ENCODE measurements at places on chromosomes 5 and 9. TPM values are rescaled to one million over a fixed set of nuclear protein-coding genes. Genes with fewer than 3 reads are reported as not detected.

The POLR3G gene
- 7.0 TPM for total RNA-seq

The PFN3 gene
- 1.1 TPM for total RNA-seq

The TAS2R1 gene
- total RNA-seq: not detected

The INIP gene
- 16.2 TPM for total RNA-seq

The DMRT2 gene
- 1.6 TPM for total RNA-seq

The FRRS1L gene
- total RNA-seq: not detected

The SLC6A7 gene
- not detected for total RNA-seq

The ADAMTS2 gene
- 39.7 TPM for total RNA-seq

The DDX4 gene
- total RNA-seq: not detected

The CDKN2A gene
- 24.0 TPM for total RNA-seq

The CSF1R gene
- not detected for total RNA-seq

The RELL2 gene
- 3.3 TPM for total RNA-seq

The PAX5 gene
- not detected for total RNA-seq

The GPX8 gene
- 85.6 TPM for total RNA-seq

The FCN1 gene
- not detected for total RNA-seq

The PCDHAC1 gene
- total RNA-seq: not detected

The CER1 gene
- total RNA-seq: not detected

The ANKRD34B gene
- not detected for total RNA-seq

The C5orf46 gene
- total RNA-seq: not detected

The ANKRD18B gene
- not detected for total RNA-seq

The GLDC gene
- total RNA-seq: 17.6 TPM

The SPATA31E1 gene
- 0.59 TPM for total RNA-seq

The PCDHGA12 gene
- total RNA-seq: 19.2 TPM

The CDH18 gene
- total RNA-seq: 0.39 TPM

The ANKRD31 gene
- under 0.01 TPM for total RNA-seq

The IFT74 gene
- total RNA-seq: 14.7 TPM

The STX17 gene
- 15.8 TPM for total RNA-seq

The MED10 gene
- 5.9 TPM for total RNA-seq

The PCDHGA4 gene
- total RNA-seq: 3.5 TPM

The FOXD4L4 gene
- total RNA-seq: not detected

The LEAP2 gene
- 0.37 TPM for total RNA-seq

The FSD1L gene
- total RNA-seq: 6.2 TPM

The CCL19 gene
- total RNA-seq: not detected

The SURF2 gene
- total RNA-seq: 13.6 TPM

The ZNF354B gene
- total RNA-seq: 11.1 TPM

The PLPPR1 gene
- total RNA-seq: not detected

The IL4 gene
- not detected for total RNA-seq

The MPDZ gene
- 26.8 TPM for total RNA-seq

The EGFLAM gene
- total RNA-seq: 18.2 TPM

The TCERG1 gene
- total RNA-seq: 57.3 TPM

The EPB41L4A gene
- 4.8 TPM for total RNA-seq

The TMEM245 gene
- total RNA-seq: 29.8 TPM

The WDR70 gene
- 31.2 TPM for total RNA-seq

The FAXDC2 gene
- 3.1 TPM for total RNA-seq

The PCDHB2 gene
- 0.59 TPM for total RNA-seq

The KIF4B gene
- not detected for total RNA-seq

The ADGRV1 gene
- total RNA-seq: 0.20 TPM

The TMEM252 gene
- not detected for total RNA-seq

The SLC25A2 gene
- total RNA-seq: 0.39 TPM

The CCNB1 gene
- 156 TPM for total RNA-seq

The PTGS1 gene
- total RNA-seq: 83.0 TPM

The SPATA31D4 gene
- not detected for total RNA-seq

The AGXT2 gene
- not detected for total RNA-seq

The IER5L gene
- 39.5 TPM for total RNA-seq

The DBH gene
- not detected for total RNA-seq

The COL23A1 gene
- total RNA-seq: not detected

The IL3 gene
- total RNA-seq: not detected
